ENCODE measurements at places on chromosomes 3 and 15.

DNA sequence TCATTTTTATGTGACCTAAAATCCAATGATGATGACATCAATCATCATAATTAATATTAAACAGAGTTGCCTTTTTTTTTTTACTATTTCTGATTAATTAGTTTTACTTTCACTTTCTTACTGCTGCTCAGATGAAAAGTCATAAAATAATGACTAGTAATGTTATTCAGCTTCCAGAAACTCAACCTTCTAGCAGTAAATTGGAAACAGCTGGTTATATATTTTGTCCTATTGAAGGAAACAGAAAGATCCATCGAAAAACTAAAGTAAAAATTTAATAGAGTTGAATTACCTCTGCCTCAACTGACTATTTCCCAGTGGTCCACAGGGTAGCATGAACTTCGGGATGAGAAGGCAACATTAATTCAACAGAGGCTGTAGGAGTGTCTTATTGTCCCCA, 107.1 kb upstream of the PTX3 start:
- no peak for DNase-seq

DNA sequence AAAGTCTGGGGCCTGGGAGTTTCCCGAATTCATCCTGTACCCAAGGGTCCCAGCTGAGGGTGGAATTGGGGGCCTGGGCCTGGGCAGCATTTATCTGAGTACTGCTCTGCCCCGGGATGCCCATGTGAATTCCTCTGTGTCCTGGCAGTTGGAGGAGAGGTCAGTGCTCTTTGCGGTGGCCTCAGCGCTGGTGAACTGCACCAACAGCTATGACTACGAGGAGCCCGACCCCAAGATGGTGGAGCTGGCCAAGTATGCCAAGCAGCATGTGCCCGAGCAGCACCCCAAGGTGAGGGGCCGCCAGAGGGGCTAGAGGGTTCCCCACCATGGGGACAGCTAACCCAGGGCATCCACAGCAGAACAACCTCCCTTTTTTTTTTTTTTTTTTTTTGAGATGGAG, 6.2 kb upstream of the RCCD1 start:
- DNase-seq, result no peak

- DNase-seq, result no peak
Measured at GRCh38 chr3:58751882-58752567, 85.5 kb upstream of the FAM3D start.

DNA sequence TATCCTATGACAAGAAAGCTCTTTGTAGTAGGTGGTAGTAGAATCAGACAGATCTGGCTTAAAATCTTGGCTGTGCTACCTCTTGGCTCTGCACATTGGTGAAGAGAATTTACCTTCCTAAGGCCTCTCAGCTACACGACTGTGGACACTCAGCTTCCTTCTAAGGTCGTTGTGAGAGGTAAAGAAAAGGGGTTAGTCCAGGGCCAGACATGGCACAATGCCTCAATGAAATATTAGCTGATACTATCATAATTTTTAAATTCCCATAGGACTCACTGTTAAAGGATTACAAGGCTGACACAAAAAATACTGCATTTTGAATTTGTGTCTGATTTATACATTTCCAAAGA, 80.4 kb downstream of the IGF1R start:
- no peak for DNase-seq
